ENCODE measurements at places on chromosomes 2 and 18.

DNA sequence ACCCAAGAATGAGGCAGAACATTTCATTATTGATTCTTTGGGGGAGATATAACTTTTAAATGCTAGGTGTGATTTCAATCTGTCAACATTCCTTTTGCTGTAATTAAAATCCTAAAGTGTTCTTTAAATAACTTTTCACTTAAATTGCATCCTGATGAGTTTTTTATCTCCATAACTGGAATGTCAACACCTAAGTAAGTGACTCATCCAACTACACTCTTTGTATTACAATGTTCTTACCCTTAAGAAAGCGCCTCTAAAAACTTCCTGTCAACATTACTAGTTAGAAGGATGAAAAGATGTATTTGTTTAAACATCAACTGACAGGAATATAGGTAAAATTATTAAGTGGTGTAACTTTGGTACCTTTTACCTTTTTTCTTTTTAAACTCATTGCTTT is 1657.0 kb downstream of the LRP1B start:
- DNase-seq: no peak

- no peak for DNase-seq
Observed at GRCh38 chr18:36031407-36031806, 36.0 kb downstream of the RPRD1A start.

GRCh38 chr18:61606068-61606660 is 272.9 kb downstream of the CDH20 start:
- DNase-seq: no peak

GRCh38 chr2:109448946-109449788 is 164.6 kb downstream of the SEPTIN10 start:
- peak; percentile 40 for DNase-seq

DNA sequence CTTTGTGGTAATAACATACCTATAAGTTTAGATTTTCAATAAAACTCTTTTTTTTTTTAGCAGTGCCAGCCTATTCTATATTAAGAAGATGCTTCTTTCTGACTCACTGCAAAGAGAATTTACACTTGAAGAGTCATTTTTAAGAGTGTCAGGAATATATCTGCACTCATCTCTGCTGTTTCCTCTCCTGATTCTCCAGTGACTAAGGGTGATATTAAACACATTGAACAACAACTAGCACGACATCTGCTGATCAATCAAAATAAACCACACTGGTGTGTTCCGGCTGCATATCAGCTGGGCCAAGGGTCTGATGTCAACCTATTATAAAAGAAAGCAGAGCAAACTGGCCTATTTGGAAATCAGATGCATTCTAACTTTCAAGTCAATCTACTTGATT is 15.0 kb downstream of the RAB27B start:
- no peak for DNase-seq

DNA sequence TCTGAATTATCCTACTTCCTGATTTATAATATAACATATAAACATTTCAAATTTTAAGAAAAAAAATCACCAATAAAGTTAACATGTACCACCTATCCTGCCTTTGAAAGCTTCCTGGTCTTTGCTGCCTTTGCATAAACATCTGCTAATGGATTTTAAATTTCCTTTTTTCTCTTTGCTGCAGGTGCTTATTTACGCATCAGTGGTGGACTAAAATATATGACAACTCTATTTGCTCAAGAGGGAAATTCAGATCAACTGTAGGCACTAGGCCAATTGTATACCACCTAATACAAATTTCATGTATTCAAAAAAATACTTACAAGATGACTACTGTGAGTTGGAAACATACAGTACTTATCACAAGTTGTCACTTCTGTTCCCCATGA is 57.2 kb downstream of the RAD51AP2 start:
- no peak for DNase-seq

DNA sequence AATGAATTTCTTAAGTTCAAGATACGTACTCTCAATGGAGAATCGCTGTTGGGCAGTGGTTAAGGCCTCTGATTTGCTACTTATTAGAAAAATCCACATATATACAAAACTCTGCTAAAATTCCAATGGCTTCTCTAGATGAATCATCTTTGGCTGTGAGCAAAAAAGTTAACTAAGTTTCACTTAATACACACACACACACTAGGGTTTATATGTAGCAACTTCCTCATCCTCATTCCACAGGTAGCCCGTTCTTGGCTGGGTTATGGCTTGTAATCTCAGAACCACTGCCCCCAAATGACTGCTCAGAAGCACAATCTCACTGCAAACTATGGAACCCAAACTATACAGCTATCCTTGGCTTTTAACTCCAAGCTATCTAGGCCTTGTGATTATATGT is 99.7 kb downstream of the SMAD2 start:
- no peak for DNase-seq

- no peak for DNase-seq
Observed at GRCh38 chr18:58952858-58953257, 88.2 kb downstream of the ZNF532 start.

GRCh38 chr2:176997792-176998169 is 214.8 kb upstream of the HNRNPA3 start:
- DNase-seq: no peak

DNA sequence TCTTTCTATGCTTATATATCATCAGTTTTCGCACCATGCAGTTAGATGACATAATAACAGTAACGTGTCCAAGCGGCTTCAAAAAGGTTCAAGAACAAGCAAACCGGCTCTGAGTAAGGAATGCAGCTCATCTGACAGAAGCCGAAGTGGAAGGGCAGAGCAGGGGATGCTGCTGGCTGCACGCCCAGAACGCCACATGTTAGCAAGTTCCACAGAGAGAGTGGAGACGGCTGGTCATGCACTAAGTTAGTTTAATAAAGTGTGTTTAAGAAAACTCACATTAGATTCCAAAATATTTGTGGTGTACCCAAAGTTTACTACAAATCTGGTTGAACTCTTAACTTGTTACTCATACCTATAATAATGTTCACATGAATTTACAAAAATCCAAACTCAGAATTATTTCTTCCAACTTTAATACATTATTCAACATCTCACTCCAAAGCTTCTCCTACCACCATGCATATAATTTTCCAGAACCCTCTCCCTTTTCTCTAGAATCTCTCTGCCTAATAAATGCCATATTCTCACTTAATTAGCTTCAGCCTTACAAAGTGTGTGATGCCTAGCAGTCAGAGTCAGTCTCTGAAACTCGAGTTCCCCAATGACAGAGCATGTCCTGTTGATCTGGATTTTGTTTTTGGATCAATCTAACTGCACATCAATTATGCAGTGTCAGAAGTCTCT is 170.0 kb downstream of the DNAH7 start:
- peak; percentile 98 for DNase-seq

- no peak for DNase-seq
Observed at GRCh38 chr2:32743480-32744236, 115.8 kb downstream of the TTC27 start.

GRCh38 chr2:14480906-14481305 is 151.6 kb upstream of the LRATD1 start:
- DNase-seq: no peak

- DNase-seq: peak; percentile 51
Observed at GRCh38 chr2:113700186-113700841, 56.1 kb downstream of the SLC35F5 start.

DNA sequence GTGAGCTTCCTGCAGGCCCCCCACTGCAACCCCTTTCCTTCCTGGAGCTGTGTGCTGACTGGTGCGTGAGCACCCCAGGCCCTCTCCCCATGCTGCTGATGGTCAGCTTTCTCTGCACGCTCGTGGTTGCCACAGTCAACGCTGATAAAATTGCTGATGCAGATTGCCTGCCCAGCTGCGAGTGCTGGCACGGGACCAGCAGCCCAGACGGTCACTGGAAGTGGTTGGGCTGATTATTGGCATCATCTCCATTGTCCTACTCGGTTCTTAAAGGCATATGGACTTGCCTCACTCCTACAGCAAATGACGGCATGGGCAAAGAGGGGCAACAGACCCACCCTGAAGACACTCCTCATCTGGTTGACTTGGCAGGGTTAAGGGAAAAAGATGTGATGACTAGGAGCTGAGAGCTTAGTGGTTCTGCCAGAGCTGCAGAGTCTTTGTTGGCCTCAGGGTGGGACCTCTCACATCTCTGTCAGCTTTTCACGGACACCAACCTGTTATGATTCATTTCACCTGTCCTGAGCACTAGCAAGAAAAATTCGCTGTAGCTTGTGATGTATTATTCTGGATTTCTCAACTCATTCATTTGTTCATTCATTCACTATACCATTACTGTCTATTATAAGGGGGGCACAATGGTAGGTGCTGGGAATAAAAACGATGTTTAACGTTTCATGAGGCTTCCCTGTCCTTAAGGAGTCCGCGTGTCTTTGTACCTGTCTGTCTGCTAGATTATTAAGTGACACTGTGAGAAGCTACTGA is 38.4 kb downstream of the PAX8 start:
- DNase-seq: peak; percentile 92

- DNase-seq: no peak
Observed at GRCh38 chr2:48633143-48633542, 15.5 kb downstream of the GTF2A1L start.

GRCh38 chr18:48446582-48447225 is 37.5 kb upstream of the ZBTB7C start:
- DNase-seq: peak; percentile 77

DNA sequence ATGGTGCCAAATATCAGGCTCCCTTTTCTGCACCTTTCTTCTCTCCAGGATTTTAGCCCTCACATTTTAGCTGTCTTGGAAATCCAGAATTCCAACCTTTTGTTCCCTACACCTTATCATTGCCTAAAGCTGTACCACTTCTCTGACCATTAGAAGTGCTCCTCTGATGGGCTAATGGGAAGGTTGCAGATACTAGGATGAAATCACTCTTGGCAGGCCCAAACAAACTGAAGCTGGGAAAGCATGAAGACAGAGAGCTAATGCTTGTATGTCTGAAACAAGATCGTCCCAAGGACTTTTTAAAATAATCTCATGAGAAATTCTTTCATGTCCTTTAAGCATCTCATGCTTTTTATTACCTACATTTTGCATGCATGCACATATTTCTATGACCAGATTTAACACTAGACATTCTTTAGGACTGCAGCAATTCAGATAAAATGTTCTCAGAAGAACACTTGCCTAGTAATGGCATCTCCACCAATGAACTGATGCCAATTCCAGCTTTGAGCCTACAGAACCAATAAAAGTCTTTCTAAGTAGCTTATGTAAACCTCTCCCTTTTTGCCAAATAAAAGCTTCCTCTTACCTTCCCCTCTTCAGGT is 98.4 kb upstream of the OSR1 start:
- no peak for DNase-seq

- DNase-seq: no peak
Observed at GRCh38 chr18:11909061-11909455, 941 bp upstream of the MPPE1 start.

DNA sequence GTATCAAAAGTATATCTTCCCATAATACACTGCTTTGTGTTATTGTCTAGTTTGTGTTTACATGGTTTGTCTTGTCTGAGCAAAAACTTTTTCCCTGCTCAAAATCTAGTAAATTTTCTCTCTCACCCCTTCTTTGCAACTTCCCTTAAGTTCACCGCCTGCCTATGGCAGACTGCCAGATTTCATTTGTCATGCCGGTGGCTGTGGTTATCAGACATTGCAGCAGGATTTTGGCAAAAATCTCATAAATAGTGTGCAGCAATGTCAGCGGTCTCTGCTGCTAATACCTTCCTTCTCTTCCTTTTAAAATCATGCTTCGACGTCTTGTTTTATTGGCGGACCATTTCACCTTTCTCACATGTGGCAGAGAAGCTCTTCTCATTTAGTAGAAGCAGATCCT is 45.6 kb upstream of the TMEM178A start:
- DNase-seq: peak; percentile 87

DNA sequence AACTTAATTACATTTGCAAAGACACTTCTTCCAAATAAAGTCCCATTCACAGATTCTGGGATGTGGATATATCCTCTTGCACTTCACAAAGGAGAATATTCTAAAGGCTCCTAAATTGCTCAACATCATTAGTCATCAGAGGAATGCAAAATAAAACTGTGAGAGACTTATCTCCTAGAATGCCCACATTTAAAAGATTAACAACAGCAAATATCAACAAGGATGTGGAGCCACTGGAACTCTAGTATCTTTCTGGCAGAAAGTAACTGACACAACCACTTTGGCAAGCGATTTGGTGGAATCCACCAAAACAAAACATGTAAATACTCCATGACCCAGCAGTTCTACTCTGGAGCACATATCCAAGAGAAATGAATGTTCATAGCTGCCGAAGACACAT is 4.6 kb downstream of the NEU2 start:
- peak; percentile 60 for DNase-seq

GRCh38 chr2:78963881-78964280 is 61.6 kb upstream of the REG3G start:
- no peak for DNase-seq

DNA sequence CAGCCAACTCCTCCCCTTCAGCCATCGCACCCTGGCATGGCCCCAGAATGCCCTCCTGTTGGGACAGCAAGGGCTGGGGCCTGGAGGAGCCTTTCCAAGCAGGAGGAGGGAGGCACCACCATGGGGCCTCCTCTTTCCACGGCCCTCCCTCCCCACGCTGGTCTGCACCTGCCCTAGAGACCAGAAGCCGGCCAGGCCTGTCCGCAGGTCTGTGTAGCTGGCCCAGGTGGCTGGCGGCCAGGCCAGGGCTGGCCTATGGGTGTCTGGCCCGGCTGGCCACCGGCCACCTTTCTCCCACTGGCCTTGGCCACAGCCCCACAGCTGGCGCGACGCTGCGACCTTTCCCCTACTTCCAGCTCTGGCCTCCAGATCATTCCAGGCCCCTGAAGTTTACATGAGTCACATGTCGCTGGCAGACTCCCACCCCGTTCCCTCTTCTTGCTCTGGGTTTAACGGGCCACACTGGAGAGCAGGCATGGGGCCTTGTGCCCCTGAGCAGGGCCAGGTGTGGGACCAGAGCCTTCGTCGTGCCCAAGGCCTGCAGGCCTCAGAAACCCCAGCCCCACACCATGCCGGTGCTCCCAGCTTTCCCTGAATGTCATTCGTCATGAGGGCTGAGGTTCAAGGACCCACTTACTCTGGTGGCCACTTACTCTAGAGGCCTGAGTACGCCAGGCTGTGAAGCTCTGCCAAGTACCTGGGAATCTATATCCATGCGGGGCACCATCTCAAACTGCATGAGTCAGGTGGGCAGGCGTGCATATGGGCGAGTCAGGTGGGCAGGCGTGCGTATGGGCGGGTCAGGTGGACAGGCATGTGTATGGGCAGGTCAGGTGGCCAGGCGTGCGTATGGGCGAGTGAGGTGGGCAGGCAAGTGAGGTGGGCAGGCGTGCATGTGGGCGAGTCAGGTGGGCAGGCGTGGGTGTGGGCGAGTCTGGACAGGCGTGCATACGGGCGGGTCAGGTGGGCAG is 33.3 kb upstream of the KLF11 start:
- DNase-seq: peak; percentile 94

GRCh38 chr2:127086990-127087790 is 19.8 kb downstream of the BIN1 start:
- no peak for DNase-seq

Measured in MG63 (cell line).